A673 (cell line): ENCODE measurements at places on chromosomes 3 and 15. TPM values are rescaled to one million over a fixed set of nuclear protein-coding genes. Genes with fewer than 3 reads are reported as not detected.
A peak's percentile ranks its signal among the peaks of the same experiment; 100 is the strongest.

DNA sequence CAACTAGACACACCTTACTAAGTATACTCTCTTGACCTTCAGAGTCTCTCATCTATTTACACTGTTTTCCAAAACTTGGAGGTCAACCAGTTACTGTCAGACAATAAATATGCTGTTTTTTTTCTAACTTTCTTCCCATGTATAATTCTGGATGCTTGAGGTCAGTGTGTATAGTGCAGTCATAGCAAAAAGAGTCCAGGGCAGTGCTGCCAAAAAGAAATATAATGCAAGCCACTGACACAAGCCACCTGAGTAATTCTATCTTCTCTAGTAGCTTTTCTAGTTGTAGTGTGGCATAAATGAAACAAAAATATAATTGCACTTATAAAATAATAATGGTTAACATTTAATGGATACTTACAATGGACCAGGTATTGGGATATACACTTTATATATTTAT lies 21.6 kb downstream of the GADL1 start:
- DNase-seq = no peak

GRCh38 chr3:105834768-105835167 lies 34.0 kb downstream of the CBLB start:
- DNase-seq = no peak

GRCh38 chr15:90105521-90105920 lies 3.3 kb upstream of the IDH2 start:
- no peak for DNase-seq

ABI3BP gene
- 4.3 and 5.2 TPM in 2 replicates for total RNA-seq

GRCh38 chr15:83475551-83475950 lies 28.4 kb downstream of the SH3GL3 start:
- DNase-seq = peak; percentile 36

DNA sequence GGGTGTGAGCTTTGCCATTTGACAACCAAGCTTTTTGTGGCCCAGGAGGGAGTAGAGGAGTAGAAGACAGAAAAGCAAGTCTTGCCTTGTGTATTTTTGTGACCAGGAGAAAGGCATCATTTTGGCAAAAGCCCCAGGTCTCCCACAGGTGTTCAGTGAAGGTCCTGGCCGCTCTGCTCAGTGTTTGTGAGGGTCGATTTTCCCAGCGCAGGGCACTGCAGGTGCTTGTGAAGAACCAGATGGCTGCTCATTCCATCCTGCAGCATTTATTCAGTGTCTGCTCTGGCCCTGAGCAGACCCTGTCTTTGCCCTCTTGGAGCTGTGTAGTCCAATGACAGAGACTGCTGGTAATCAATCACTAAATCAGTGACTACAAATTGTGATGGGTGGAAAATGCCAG lies 19.5 kb downstream of the TRAK1 start:
- no peak for DNase-seq

GRCh38 chr3:20060974-20061685 lies 20.9 kb downstream of the KAT2B start:
- no peak for DNase-seq
